ENCODE measurements at places on chromosomes 12 and 14. TPM values are rescaled to one million over a fixed set of nuclear protein-coding genes. Genes with fewer than 3 reads are reported as not detected.

The PFDN5 gene
- total RNA-seq = 377 TPM

The SOCS4 gene
- 18.8 TPM for total RNA-seq

The SLC39A2 gene
- total RNA-seq = 4.2 TPM

The IGF1 gene
- total RNA-seq = 10.0 TPM

The CHGA gene
- total RNA-seq = 61.3 TPM

The TRPV4 gene
- total RNA-seq = 2.3 TPM

The GNG2 gene
- total RNA-seq = 13.7 TPM

The SERPINA3 gene
- 457 TPM for total RNA-seq

The MFAP5 gene
- total RNA-seq = 1.9 TPM
